ENCODE measurements at places on chromosomes 3 and 15. TPM values are rescaled to one million over a fixed set of nuclear protein-coding genes. Genes with fewer than 3 reads are reported as not detected.

The REC114 gene
- total RNA-seq = not detected

The SLC28A1 gene
- 0.24 TPM for total RNA-seq

The GOLGA6L10 gene
- 1.5 TPM for total RNA-seq

DNA sequence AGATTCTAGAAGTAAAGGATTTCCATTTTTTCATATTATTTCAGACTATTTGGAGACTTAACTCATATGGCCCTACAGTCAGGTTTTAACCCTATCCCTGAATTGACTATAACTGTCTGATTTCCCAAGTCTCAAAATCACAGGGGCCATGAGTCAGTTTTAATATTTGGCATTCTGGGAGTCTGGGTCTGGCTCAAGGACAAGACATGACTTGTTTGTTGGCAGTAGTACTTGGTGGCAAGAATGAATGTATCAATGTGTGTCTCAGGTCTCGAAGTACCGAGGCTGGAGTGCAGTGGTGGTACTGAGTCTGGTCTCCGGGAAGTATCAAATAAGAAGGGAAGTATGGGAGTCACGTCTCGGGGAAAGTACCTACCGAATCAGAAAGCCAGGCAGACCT lies 10.8 kb downstream of the UMPS start:
- DNase-seq = no peak

DNA sequence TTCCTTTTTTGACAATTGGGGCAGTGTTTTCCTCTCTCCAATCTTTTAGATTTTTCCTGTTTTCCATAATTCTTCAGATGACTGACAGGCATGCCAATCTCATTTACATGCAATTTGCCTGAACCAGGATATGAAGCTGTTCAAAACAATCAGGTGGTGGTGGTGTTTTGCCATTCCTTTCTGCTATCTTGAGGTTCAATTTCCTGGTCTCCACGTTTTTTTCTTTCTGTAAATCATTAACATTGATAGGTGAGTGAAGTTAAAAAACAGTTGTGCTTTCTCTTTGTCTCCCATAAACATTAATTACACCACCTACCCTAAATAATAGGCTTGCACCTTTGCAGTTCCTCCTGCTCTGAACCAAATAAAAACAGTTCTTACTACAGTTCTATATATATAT lies 49.1 kb downstream of the C2CD4A start:
- DNase-seq = no peak
